ENCODE measurements at places on chromosomes 3 and 15.

DNA sequence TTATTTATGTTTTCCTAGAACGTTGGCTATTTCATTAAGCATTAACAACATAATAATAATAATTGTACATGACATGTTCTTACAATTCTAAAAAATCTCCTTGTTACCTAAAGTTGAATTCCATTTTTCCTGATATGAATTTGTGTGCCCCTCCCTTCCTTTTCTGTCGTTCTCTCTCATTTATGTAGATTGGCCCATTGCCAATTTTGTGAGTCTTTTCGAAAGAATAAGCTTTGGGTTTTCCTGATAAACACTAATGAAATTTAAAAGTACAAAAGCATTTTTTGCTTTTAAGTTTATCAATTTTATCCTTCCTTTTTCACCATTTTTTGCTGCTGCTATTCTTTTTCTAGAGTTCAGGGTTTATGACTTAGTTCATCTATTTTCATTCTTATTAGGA lies 44.9 kb downstream of the PRR23E start:
- DNase-seq: no peak

DNA sequence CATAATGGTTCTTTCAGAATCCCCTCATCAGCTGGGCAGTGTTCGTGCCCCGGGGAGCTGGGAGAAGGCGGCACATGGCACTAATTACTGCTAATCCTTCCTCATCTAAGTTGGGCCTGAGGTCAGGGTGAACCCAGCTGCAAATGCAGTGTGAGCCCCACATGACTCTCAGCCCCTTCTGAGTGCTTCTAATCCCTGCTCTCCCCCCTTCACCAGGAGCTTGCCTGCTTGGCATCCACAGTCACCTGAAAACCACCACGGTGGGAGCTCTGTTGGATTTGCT lies 455 bp upstream of the TRPM1 start:
- no peak for DNase-seq

DNA sequence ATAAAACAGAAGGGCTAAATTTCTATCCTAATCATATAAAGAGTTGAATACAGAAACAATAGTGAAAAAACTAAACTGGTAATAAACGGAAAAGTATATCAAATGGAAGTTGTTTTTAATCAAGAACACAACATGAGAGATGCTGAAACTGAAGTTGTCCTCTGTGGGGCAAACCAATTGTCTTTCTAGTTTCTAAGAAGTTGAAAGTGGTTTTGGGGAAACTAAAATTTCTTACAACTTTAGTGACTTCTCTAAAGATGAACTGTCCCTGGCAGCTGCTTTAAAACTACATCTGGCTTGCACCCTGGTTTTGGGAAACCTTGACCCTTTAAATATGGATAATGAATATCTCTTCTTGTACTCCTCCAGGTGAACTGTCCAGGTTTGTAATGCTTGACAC lies 155.6 kb downstream of the ADAM10 start:
- DNase-seq: no peak

GRCh38 chr15:25695875-25696760 lies 167.0 kb downstream of the ATP10A start:
- DNase-seq: no peak

- no peak for DNase-seq
Observed at GRCh38 chr3:146747928-146748327, 142.8 kb upstream of the PLSCR5 start.

GRCh38 chr3:160373655-160374054 lies 25.4 kb downstream of the IFT80 start:
- no peak for DNase-seq

DNA sequence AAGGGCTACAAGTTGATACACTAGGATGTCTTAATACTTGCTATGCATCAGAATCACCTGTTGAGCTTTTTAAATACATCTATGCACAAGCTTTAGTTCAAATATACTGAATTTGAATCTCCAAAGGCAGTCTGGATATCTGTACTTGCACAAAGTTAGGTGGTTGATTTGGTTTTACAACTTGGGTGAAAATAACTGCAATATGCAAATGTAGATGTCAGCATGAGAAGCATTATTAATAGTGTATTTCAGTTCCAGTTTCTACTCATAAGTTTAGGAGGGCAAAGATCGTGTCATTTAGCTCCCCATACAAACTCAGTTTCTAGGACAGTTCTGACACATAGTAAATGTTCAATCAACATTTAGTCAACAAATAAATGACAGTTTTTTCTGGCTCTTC lies 25.6 kb downstream of the IQCB1 start:
- DNase-seq: no peak

DNA sequence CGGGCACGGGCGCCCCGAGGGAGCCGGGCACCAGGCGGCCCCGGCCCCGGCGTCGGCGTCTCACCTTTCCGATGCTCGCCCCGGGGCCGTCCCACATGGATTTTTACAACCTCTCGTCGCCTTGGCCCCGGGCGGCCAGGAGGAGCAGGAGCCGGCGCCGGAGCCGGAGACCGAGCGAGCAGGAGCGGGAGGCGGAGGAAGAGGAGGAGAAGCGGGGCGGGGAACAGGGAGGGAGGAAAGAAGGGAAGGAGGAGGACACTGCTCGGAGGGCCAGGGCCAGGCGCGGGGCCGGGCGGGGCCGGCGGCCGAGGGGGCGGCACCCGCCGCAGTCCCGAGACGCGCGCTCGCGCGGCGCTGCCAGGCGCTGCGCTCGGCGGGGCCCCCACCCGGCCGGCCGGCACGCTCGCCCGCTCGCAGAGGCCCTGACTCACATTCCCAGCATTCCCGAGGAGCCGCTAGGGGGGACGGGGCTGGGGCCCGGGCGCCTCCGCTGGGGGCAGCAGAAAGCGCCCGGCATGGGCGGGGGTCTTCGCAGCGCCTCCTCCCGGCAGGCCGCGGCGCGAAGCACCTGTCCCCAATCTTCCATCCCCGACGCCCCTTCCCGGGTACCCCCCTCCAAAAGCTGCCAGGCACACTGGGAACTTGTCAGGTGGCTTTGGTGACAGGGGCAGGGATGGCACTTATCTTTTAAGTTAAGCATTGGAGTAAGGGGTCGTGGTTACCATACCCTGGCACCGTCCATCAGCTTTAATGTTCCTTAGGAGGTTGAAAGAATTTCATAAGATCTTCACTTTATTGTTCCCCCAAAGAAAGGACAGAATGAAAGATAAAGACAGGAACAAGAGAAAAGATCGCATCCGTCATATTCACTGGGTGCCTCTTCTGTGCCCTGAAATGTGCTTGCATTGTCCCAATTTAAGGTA lies at the start of gene ERC2:
TSS of gene ERC2 (minus strand) at position 284 of the 923 bp plus-strand sequence.
- no peak for DNase-seq

DNA sequence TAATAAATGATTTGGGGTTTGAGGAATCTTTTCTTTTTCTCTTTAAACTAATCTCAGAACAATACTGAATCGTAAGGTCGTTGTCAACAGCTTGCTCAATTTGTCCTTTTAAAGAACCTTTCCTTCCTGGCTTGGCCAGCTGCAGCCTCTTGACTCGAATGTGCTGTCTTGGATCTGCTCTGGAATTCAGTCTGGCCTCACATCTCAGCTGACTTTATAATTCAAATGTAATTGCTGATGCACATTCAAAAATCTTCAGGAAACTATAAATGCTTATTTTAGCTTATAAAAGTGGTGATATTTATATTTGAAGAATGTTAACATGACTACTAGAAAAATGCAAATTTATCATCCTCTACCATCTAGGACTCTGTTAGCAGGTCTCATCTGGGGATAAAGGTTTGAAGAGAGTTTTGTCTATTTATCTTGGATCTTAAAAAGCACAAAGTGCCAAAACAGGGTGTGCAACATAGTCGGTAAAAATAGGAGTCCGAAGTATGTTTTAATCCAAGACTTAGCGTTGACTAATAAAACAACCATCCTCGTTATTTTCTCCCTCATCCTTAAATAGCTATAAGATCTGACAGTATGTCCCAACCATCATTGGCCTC lies 1035.2 kb downstream of the MCTP2 start:
- DNase-seq: no peak

DNA sequence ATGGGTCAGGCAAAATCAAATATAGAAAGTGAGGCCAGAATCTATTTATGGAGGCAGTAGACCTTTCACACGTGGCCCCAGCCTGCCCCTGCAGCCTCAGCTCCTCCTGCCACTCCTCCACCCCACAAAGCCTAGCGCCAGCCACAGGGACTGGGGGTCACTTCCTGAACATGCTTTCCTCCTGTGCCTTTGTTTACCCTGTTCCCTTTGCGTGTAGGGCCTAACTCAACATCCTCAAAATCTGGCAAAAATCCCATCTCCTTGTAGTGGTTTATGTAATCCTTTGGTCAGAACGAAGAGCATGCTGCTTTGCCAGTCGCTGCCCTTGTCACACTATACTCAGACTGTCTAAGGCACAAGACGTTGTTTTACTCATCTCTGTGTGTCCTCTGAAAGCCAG lies 39.6 kb downstream of the KBTBD12 start:
- DNase-seq: no peak

- no peak for DNase-seq
Observed at GRCh38 chr3:71228156-71228866, 355.2 kb downstream of the FOXP1 start.

GRCh38 chr15:84035399-84035766 lies 200.2 kb upstream of the GOLGA6L4 start:
- DNase-seq: no peak

DNA sequence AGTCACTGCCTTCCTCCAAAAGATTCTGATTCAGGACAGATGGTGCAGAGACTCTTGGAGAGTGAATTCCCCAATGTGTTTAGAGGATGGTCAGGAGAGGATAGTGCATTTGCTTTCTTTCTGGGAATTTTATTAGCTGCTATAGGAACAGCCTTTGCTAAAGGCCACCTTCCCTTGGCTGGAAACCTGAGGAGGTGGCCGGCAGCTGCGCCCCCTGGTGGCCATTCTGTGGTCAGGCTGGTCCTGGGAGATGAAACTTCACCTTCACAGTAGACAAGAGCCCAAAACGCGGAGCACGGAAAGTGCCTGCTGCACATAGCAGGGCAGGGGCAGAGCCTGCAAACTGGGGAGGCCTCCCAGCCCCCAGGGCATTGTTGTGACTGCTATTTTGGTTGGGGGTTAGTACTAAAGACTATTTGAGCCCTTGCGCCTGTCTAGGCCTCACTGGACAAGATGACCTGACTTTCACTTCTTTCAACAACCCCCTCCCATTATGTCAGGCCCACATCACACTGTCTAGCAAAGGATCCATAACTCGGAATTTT lies 34.3 kb downstream of the SEC22C start:
- DNase-seq: peak; percentile 57

- no peak for DNase-seq
Observed at GRCh38 chr3:36482256-36482655, 102.0 kb downstream of the STAC start.

- DNase-seq: no peak
Observed at GRCh38 chr3:52229656-52230055, 4.2 kb upstream of the TLR9 start.

DNA sequence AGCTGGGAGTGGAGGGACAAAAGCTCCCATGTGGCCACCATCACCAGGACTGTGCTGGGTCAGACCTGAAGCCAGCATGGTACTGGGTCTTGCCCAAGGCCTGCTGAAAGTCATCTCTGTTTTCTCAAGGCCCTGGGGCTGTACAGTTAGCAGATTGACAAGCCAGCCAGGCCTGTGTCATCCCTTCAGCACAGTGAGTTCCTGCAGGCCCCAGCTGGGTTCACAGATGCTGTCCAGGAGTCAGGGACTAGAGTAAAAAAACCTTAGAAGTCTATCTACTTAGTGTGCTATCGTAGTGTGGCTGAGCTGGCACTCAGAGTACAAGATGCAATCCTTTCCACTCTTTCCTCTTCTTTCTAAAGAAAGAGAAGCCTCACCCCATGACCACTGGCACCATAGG lies 246.0 kb upstream of the NAALADL2 start:
- no peak for DNase-seq

GRCh38 chr3:188631291-188632010 lies 477.5 kb downstream of the LPP start:
- DNase-seq: no peak

GRCh38 chr3:185290266-185290665 lies 36.4 kb upstream of the EHHADH start:
- DNase-seq: no peak

DNA sequence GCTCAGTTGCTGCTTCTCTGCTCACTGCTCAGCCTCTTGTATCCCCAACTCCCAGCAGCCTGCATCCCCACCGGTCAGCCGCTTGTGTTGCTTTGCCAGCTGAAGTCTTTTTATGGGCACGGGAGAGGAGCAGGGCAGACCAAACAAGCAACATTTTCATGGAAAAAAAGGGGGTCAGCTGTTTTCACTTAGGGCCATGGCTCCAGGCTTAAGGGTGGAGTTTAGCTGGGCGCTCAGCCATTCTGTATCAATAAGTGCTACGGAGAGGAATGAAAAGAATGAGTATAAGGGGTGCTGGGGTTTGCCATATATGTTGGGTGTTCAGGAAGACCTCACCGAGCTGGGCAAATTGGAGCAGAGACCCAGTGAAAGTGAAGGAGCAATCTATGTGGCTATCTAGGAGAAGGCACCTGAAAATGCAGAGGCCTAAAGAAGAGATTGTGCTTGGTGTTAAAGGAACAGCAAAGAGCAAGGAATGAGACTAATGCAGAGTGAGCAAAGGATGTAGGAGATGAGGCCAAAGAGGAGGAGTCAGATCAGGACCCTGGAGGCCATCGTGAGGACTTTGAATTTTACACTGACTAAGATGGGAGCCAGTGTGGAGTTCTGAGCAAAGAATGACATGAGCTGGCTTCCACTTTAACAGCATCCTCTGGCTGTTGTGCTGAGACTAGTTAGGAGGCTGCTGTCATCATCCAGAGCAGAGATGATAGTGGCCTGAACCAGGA lies 16.6 kb upstream of the IREB2 start:
- DNase-seq: no peak

- DNase-seq: no peak
Observed at GRCh38 chr3:63429905-63430304, 151.8 kb downstream of the SYNPR start.

DNA sequence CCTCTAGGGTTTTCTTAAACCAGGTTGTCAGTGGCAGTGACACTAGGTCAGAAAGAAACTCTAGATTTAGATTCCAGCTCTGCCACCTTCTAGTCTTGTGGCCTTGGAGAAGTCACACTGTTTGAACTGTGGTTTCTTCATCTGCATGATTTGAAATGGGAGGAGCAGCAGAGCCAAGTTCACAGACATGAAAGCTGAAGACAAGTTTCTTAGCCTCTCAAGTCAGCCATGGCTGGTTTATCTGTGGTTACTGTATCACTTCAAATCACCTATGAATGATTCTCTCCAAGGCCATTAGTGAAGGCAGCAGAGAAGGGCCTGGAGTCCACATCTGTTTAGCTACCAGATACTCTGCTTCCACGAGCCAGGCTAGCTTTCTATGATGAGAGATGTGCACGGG lies 15.6 kb downstream of the CLEC3B start:
- no peak for DNase-seq

All from stimulated activated naive CD4-positive, alpha-beta T cell (primary cell).